Right ventricle myocardium inferior (tissue), 1 donor: ENCODE measurements at places on chromosomes 4 and X. TPM values are rescaled to one million over a fixed set of nuclear protein-coding genes. Genes with fewer than 3 reads are reported as not detected.

PPBP gene
- total RNA-seq: 0.35 TPM

CLDN34 gene
- not detected for total RNA-seq

OTC gene
- not detected for total RNA-seq

PHEX gene
- total RNA-seq: 0.08 TPM

NSG1 gene
- total RNA-seq: 8.9 TPM

DNA sequence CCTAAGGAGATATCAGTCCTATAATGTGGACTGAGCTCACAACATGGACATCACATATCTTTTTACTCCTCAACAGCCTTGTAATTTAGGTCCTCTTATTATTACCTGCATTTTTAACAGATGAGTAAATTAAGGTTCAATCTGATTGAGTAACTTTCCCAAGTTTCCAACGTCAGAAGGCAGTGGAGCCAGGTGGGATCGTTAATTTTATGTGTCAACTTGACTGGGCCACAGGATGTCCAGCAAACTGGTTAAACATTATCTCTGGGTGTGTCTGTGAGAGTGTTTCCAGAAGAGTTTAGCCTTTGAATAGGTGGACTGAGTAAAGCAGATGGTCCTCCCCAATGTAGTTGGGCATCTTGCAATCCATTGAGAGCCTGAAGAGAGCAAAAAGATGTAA, 59.0 kb upstream of the SLIT2 start:
- no peak for DNase-seq

DNA sequence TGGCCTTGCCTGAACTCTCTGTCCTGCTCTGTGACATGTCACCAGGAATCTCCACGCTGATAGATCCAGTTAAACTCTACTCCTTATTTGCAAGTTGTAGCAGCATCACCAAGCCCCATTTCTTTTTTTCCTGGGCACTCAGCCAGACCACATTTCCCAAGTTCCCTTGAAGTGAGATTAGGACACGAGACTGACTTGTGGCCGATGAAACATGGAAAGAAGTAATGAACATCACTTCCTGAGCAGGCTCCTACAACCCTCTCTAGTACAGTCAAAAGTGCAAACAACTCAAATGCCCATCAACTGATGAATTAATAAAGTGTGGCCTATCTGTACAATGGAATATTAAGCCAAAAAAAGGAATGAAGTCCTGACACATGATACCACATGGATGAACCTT, 74.6 kb downstream of the MAP3K15 start:
- DNase-seq: no peak

- DNase-seq: no peak
Measured at GRCh38 chrX:110409925-110410324, 51.3 kb downstream of the RTL9 start.

DNA sequence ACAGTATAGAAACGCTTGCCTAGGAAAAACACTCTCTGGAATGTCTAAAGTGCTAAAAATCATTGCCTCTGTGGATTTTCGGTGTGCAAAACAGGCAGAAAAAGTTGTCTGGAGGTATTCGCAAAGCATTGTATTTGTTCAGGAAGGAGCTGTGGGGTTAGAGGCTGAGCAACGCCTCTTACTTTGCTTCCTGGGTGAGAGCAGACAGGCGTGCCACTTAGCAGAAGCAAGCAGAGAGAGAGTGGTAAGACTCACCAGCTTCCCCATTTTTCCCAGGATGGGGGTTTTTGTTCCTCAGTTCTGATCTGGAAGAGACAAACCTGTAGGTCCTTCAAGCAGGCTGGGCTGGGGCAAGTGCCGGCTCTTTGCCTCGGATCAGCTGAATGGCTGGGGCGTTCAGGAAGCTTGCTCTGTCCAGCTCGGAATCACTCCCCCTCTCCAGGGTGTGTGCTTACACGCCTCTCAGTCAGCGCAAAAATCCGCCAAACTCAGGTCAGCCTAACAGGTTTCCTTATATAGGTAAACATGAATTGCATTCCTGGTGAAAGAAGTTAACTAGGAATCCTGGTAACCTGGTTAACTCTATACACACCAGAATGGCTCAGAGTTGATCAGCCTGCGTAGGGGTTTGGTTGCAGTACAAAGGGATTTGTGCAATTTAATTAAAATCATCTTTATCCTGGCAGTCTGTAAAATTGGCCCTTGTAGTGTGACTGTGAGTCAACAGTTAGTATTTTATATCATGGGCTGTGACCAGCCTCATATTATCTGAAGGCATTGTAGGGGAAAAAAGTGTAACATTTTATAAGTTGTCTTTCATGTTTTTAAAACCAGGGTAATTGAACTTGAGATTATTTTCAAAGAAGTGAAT, 213.1 kb upstream of the MID1 start:
- no peak for DNase-seq

GRCh38 chr4:107183155-107183774, 147.2 kb upstream of the DKK2 start:
- DNase-seq: no peak

GRCh38 chr4:140884431-140885058, 128.4 kb upstream of the TBC1D9 start:
- no peak for DNase-seq

- no peak for DNase-seq
Measured at GRCh38 chr4:134393592-134393991, 192.0 kb upstream of the PABPC4L start.

GRCh38 chrX:25043192-25043591, 27.4 kb upstream of the ARX start:
- DNase-seq: no peak

GRCh38 chrX:68570598-68570997, 71.7 kb downstream of the YIPF6 start:
- no peak for DNase-seq

GRCh38 chr4:23438764-23439163, 451.1 kb downstream of the PPARGC1A start:
- no peak for DNase-seq

GRCh38 chr4:149912000-149912399, 96.4 kb upstream of the IQCM start:
- no peak for DNase-seq

DNA sequence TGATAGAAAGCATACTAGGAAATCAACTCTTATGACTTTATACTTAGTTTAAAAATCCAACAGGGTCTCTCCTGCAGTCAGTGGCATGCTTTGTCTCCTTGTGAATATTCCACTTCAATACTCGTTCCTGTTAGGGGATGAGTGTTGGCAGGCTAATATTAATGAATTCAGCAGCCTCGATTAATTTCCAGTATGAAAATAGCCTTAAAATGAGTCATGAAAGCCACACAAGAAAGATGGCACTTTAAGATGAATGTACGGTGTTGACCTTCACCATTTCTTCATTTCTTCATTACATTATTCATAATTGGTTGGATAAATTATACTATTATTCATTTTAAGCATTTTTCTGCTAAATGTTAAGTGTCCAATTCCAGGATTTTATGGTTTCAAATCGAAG, 29.2 kb downstream of the GABRB1 start:
- DNase-seq: no peak

- DNase-seq: no peak
Measured at GRCh38 chrX:92249125-92249524, 469.9 kb downstream of the PCDH11X start.

- DNase-seq: no peak
Measured at GRCh38 chrX:46788902-46789301, 30.0 kb upstream of the SLC9A7 start.

GRCh38 chrX:100373673-100374072, 36.4 kb downstream of the PCDH19 start:
- DNase-seq: no peak

DNA sequence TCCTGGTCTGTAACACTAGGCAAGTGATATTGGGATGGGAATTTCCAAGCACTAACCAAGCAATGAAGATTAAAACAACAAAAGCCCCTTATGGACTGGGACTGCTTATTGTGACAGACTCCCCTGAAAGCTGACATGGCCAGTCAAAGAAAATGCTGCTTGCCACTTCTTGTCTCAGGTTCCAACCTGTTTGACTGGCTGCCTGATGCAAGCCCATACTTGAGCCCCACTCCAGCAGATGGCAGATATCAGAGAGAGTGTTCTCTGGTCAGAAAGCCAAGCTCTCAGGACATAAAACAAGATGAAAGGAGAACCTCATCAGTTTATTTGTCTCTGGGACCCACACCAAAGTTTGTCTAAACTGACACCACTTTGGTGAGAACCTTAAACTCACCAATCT, 15.5 kb upstream of the IGBP1 start:
- DNase-seq: no peak

DNA sequence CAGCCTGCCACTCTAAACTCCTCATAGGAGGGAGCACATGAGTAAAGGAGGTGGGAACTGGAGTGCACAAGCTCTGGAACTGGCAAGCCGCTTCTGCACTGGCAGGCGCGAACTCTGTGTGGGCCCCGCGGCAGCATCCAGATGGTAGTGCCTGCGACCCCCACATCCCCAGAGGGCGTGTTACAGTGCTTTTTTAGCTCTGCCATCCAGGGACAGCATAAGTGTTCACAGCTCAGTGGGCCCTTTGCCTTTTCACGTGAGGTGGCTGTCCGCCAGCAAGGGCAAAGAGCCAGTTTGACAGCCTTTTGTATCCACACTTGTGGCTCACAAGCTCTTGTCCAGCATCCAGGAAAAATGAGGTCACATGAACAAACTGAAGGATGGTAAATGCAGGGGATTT, 581.6 kb upstream of the DIAPH2 start:
- no peak for DNase-seq
